ENCODE measurements at places on chromosomes 11 and 22.

- DNase-seq: no peak
Observed at GRCh38 chr11:116331381-116331780, 441.4 kb downstream of the BUD13 start.

GRCh38 chr22:48594757-48595510 is 1232.7 kb downstream of the BRD1 start:
- DNase-seq: no peak

GRCh38 chr22:35839841-35840301 is 122.2 kb downstream of the APOL5 start:
- no peak for DNase-seq

- DNase-seq: no peak
Observed at GRCh38 chr11:110710628-110711381, 1.4 kb downstream of the ARHGAP20 start.

DNA sequence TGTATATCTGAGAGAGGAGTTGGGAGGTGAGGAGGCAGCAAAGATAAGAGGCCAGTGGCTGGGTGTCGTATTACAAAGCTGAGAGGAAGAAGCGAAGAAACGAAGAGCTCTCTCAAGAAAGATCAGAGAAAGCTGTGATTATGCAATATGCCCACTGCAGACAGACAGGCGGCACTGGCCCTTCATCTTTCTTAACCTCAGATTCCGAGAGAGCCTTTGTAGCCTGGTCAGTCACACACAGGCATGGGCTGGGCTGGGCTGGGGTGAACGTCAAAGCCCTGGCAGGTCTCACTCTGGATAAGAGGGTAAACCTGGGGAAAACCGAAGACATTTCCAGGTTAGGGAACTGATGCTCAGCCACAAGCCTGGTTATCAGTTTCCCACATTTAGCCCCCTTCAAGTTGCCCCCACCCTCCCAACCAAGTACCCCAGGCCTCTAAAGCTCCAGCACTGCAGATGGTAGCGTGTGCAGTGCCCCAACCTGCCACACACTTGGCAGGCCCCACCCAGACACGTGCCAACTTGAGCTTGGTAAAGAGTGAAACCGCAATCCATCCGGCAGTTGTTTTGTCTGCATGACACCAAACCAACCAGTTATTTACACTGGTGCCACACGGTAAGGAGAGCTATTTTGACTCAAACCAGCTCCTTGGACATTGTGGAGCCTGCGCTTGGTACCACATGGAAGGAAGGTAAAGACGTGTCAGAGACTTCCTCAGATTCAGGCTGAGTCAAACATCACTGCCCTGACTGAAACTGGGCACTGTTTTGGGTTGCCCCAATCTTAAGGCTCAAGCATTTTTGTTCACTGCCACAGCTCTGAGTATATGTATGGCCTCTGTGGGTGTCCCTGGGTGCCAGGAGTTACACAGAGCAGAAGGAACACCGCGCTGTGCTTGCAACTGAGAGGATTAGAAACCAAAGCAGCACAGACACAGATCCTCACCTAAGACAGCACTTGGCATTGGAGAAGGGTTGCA is 135.9 kb downstream of the FDX1 start:
- no peak for DNase-seq

GRCh38 chr11:91078221-91078620 is 855.4 kb upstream of the CHORDC1 start:
- no peak for DNase-seq

GRCh38 chr22:22720201-22720723 is 75.8 kb downstream of the GGTLC2 start:
- DNase-seq: peak; percentile 3

GRCh38 chr22:32760815-32761214 is 40.7 kb upstream of the TIMP3 start:
- no peak for DNase-seq

DNA sequence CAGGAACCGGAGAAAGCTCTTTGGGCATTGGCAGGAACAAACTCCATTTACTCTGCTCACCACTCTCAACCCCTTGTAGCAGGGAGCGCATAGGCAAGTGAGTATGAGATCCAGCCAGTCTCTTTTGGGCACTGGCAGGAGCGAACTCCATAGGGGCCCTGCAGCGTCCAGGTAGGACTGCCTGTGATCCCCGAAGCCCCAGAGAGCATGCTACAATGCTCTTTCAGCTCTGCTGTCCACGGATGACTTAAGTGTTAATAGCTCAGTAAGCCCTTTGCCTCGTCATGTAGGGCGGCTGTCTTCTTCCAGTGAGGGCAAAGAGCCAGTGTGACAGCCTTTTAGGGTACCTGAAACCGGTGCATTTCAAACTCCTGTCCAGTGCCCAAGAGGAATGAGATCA is 1525.6 kb upstream of the RAG2 start:
- no peak for DNase-seq
